ENCODE measurements at places on chromosomes 13 and 19.

DNA sequence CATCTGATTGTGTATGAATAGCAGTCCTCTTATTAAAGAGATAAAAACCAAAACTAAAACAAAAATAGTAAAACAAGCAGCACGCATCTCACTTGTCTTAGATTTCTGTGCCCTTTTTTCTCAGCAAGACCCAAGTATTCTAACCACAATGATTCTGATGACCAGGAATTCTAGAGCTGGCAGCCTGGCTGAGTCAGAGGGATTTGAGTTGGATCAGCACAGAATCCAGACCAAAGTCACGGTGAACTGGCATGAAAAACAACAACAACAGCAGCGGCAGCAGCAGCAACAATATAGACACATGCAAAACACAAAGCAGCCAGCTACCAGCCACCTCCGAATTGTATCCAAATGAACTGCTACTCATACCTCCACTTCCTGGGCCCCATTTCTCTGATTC, 360.5 kb downstream of the KCNRG start:
- peaks cover 2% of the 10 kb centered on the region for H3K27me3 ChIP-seq
- H3K27ac ChIP-seq = no peak overlapping the region
- no peaks in the 10 kb centered on the region for H3K36me3 ChIP-seq
- no peak for DNase-seq
- H3K4me3 ChIP-seq = no peak overlapping the region

DNA sequence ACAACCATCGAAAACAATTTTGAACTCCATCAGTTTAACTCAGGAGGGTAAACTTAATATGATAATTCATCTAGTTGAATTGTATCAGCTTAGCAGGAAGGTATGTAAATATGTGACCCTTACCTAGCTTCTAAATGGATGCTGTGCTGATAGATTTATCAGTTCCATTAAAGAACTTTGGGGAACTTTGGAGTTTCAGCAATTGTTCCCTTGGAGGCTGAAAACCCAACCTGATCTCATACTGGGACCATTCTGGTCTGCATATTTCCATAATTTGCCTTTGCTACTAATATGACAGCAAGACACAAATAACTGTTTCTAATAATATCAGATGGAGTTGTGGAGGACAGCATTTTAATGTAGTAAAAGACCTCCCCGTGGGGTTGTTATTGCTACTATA, 127.8 kb downstream of the GGACT start:
- no peak for DNase-seq
- no peak overlapping the region for H3K4me3 ChIP-seq
- H3K36me3 ChIP-seq = no peaks in the 10 kb centered on the region

DNA sequence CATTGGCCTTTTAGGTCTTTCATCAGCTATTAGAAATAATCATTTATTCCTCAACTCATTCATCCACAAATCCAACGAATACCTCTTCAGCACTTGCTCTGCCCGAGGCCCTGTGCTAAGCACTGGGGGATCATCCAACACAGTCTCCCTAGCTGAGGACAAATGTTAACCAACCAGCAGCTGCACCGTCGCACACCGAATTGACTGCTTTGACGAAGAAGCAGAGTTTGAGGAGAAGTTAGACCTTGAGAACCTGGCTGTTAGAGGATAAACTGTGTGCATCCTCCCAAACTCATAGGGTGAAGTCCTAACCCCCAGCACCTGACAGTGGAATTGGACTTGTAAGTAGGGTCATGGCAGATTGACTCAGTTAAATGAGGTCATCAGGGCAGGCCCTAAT, 170.9 kb downstream of the USP12 start:
- DNase-seq = no peak
- no peaks in the 10 kb centered on the region for H3K36me3 ChIP-seq
- H3K4me1 ChIP-seq = no peaks in the 10 kb centered on the region
- peaks cover 9% of the 10 kb centered on the region for H3K27me3 ChIP-seq

- no peak overlapping the region for H3K4me3 ChIP-seq
- no peaks in the 10 kb centered on the region for H3K4me1 ChIP-seq
- no peaks in the 10 kb centered on the region for H3K27me3 ChIP-seq
- no peak overlapping the region for H3K27ac ChIP-seq
Measured at GRCh38 chr13:49733181-49733951, 42.1 kb upstream of the EBPL start.

DNA sequence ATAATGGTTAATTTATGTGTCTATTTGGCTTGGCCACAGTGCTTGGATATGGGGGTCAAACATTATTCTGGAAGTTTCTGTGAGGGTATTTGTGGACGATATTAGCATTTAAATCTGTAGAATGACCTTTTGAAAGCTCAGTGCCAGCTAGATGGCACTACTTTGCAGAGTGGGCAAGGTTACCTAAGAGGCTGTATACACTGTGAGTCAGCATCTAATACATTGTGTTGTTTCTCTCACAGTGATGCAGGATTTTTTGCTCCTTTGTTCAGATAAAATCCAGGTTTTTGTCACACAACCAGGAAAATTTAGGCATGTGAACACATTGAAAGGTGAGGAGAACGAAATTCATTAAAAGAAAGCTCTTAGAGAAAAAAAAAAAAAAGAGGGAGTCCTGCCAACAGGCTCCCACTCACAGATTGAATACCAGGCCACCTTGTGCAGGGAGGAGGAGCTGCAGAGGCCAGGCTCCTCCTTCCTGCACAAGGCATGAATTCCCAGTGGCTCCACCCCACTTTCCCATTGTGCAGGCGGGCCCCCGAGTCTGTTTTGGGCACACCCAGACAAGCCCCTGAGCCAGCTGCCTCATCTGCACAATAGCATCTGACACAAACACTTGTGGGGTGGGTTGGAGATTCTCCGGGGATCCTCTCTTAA, 551.0 kb upstream of the ATXN8OS start:
- no peak overlapping the region for H3K27ac ChIP-seq
- no peaks in the 10 kb centered on the region for H3K4me1 ChIP-seq
- DNase-seq = no peak
- H3K27me3 ChIP-seq = no peaks in the 10 kb centered on the region

DNA sequence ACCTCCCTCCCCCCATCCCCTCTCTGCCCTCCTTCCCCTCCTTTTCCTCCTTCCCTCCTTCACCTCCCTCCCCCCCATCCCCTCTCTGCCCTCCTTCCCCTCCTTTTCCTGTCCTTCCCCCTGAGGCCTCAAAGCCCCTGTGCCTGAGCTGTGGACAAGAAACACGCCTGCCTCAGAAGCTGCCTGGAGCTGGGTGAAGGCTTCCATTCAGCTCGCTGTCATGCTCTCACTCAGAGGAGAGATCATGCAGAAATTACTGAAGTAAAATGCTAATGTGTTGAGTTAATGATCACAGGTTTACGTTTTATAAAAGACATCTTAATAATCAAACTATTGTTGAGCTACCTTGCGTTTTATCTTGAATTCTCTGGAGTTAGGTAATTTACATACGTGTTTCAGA, 114.5 kb downstream of the ATP11A start:
- H3K27me3 ChIP-seq = no peaks in the 10 kb centered on the region
- DNase-seq = no peak
- no peak overlapping the region for H3K27ac ChIP-seq
- H3K36me3 ChIP-seq = peaks cover 27% of the 10 kb centered on the region
- H3K4me1 ChIP-seq = no peaks in the 10 kb centered on the region

DNA sequence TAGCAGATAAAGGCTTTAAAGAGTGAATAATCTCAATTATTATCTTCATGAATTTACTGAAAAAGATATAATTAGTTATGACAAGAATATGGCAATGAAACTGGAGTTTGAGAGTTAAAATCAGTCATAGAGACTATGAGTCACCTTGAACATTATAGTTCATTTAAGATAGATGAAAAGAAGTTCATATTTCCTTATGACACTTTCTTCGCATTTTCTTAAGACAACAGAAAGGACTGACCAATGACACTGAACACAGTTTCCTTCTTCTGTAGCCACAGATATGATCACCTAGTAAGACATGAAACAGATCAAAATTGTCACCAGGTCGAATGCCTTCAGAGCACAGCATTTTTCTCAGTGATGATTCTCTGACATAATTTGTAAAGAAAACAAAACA, 202.1 kb downstream of the KLF12 start:
- H3K4me3 ChIP-seq = no peak overlapping the region
- no peak for DNase-seq
- H3K36me3 ChIP-seq = peaks cover 3% of the 10 kb centered on the region
- peaks cover 6% of the 10 kb centered on the region for H3K4me1 ChIP-seq

DNA sequence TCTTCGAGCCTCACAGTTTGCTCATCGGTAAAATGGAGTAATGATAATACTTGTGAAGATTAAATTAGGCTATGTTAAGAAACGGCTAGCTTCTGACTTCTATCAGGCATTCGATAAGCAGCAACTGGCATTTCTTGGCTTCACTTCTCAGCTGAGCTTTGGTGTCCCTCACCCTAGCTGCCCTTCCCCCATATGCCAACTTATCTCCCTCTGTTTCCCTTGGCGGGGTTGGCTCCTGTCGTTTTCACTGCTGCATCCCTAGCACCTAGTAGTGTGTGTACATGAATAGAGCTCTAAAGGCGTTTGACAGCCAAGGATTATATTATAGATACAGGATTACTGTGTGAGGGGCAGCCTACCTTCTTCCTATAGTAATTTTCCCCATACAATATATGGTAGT, 97.5 kb downstream of the TNFSF11 start:
- no peak overlapping the region for H3K27ac ChIP-seq
- peaks cover 2% of the 10 kb centered on the region for H3K27me3 ChIP-seq
- no peak overlapping the region for H3K4me3 ChIP-seq
- no peaks in the 10 kb centered on the region for H3K4me1 ChIP-seq
- H3K36me3 ChIP-seq = no peaks in the 10 kb centered on the region

GRCh38 chr13:80946008-80946802, 605.3 kb upstream of the SPRY2 start:
- no peak overlapping the region for H3K4me3 ChIP-seq
- no peak for DNase-seq

DNA sequence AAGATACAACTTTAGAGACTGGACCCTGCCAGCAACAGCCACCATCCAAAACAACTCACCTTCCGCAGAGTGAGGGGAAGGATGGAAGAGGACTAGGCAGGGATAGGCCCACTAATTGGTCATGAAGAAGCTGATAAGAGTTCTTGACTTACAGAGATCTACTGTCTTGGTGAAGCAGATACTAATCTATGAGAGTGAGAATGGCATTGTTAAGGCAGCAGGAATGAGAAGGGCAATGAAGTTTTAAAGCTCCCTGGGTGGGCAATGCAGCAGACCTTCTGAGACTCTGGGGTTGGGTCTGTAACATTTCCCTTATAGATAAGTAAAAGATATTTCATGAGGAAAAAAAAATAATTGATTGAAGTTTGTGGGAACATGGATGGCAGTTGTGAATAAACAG, 63.7 kb downstream of the KLF12 start:
- H3K4me3 ChIP-seq = peak overlapping the region; percentile 72
- peaks cover 23% of the 10 kb centered on the region for H3K4me1 ChIP-seq
- no peak overlapping the region for H3K27ac ChIP-seq
- no peaks in the 10 kb centered on the region for H3K27me3 ChIP-seq

GRCh38 chr19:20351244-20351643, 184.2 kb downstream of the ZNF486 start:
- H3K27me3 ChIP-seq = no peaks in the 10 kb centered on the region
- no peaks in the 10 kb centered on the region for H3K36me3 ChIP-seq
- DNase-seq = no peak
- no peak overlapping the region for H3K4me3 ChIP-seq

DNA sequence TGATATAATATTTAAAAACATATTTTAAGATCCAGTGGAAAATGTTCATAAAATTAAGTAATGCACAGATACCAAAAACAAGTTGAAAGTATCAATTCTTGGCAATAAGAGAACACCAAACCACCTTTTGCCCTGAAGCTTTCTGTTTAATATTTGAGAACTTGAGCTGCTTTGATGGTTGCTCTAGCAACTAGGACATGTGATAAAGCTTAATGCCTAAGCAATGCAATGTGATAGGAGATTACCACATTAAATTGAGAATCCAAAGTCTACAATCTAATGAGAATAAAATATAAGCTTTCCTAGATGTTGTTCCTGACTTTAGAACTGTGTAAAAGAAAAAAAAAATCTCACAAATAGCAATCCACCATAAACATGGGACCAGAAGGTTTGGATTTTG, 1367.5 kb upstream of the PCDH9 start:
- no peak for DNase-seq
- no peak overlapping the region for H3K27ac ChIP-seq
- H3K4me1 ChIP-seq = no peaks in the 10 kb centered on the region
- H3K27me3 ChIP-seq = no peaks in the 10 kb centered on the region
- no peak overlapping the region for H3K4me3 ChIP-seq

DNA sequence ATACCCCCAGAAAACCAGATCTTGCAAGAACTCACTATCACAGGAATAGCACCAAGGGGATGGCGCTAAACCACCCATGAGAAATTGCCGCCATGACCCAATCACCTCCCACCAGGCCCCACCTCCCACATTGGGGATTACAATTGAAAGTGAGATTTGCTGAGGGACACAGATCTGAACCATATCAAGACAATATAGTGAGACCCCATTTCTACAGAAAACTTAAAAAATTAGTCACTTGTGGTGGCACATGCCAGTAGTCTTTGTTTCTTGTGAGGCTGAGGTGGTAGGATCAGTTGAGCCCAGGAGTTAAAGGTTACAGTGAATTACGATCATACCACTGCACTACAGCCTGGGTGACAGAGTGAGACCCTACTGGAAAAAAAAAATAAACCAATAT, 9.7 kb downstream of the DNAJC15 start:
- peaks cover 8% of the 10 kb centered on the region for H3K4me1 ChIP-seq
- H3K27ac ChIP-seq = no peak overlapping the region

- peaks cover 50% of the 10 kb centered on the region for H3K4me1 ChIP-seq
- H3K27ac ChIP-seq = peak overlapping the region; percentile 56
- H3K4me3 ChIP-seq = peak overlapping the region; percentile 54
- no peaks in the 10 kb centered on the region for H3K36me3 ChIP-seq
Measured at GRCh38 chr13:48222358-48223301, 10.4 kb upstream of the ITM2B start.

- no peak overlapping the region for H3K27ac ChIP-seq
- H3K4me1 ChIP-seq = no peaks in the 10 kb centered on the region
- no peaks in the 10 kb centered on the region for H3K36me3 ChIP-seq
- H3K27me3 ChIP-seq = no peaks in the 10 kb centered on the region
- H3K4me3 ChIP-seq = no peak overlapping the region
Measured at GRCh38 chr13:71303144-71303543, 563.9 kb downstream of the DACH1 start.

- no peak overlapping the region for H3K4me3 ChIP-seq
- no peak overlapping the region for H3K27ac ChIP-seq
- H3K27me3 ChIP-seq = peaks cover 5% of the 10 kb centered on the region
- no peaks in the 10 kb centered on the region for H3K36me3 ChIP-seq
Measured at GRCh38 chr13:46487748-46488147, 65.2 kb upstream of the LRCH1 start.

DNA sequence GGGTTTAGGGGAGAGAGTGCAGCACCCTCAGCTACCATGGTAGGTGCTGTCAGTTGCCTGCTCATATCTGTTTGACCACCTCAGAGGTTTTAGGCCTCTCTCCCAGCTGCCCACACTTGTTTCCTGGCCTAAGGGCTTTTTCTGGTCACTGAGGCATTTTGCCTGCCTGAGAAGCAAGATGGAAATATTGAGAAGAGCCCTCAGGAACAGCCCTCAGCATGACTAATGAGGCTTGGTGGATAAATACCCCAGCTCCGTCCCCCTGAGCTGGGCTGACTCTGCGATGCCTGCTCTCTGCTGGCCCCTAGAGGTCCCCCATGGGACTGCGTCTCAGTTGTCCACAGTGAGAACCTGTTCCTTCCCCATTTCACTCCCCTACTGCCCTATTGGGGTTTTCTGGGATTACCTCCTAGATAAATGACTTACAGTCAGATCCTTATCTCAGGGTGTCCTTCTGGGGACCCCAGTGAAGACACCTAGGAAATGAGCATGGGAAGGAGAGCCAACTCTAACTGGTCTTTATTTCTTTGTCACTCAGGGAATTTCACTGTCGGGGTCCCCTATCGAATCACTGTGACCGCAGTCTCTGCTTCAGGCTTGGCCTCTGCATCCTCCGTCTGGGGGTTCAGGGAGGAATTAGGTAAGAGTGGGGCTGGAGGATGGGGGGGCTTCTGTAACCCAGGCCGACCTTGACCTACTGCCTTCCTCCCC, 13.3 kb downstream of the PALM3 start:
- no peaks in the 10 kb centered on the region for H3K27me3 ChIP-seq
- H3K36me3 ChIP-seq = peaks cover 65% of the 10 kb centered on the region
- peak; percentile 59 for DNase-seq
- H3K4me1 ChIP-seq = no peaks in the 10 kb centered on the region
